Lower leg skin (tissue), 4 donors: ENCODE measurements at places on chromosomes 16 and 17. TPM values are rescaled to one million over a fixed set of nuclear protein-coding genes. Genes with fewer than 3 reads are reported as not detected.

Gene NPIPB13
- total RNA-seq: 1.5 TPM

DNA sequence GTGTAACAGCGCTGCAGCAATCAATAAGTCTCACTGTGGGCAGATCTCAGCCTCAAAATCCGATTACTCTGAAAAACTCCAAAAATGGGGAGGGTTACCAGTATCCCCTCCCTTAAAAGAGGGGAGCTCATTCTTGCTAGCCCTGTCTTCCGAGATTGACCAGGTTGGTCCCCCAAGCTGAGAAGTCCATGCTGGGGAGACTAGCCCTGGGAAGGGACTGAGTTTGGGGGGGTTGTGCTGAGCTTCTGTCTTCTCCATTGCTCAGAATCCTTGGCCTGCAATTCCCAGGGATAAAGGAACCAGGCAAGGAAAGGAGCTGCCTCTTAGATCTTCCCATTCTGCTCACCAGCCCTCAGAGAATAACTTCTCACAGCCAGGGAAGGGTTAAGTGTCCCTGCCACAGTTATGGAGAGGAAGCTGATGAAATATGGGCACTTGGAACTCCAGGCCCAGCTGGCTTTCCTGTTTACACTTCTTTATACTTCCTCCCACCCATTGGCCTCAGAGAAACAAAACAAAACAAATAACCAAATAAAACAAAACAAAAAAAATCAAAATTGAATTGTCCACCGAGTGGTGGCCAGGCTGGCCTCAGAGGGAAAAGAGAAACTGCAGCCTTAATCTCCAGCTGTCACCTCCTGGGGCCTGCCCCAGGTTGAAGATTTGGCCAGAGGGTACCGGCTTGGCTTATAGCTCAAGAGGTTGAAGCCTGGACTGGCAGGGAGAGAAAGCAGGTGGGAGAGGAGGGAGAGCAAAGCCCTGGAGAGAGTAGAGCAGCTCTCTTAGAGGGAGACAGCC is 2.6 kb downstream of the HOXB3 start:
- DNase-seq: no peak

DNA sequence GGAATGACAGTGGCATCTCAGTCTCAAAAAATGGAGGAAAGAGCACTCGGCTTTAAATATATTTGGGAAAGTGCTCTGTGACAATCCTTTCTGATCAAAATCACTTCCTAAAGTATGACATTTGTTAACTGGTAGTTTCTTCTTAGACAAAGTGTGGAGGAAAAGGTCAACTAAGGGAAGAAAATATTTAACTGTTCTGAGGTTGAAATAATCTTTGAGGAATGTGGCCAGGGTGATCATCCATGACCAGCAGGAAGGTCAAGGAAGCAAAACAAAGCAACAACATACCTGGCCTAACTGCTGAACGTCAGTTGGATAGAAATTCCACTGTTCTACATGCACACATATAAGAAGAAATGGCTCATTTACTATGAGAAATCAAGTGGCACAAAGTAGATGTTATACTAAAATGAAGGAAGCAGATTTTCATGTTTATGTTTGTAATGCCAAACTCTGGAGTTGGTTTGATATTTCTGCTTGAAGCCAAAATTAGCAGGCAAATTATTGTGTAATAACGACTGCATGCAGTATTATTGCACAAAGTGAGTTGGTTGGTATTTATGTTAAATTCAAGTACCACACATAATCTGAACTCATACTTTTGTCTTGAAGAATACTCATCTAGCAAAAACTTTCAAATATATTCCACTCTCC is 87.3 kb upstream of the CORO6 start:
- DNase-seq: no peak

DNA sequence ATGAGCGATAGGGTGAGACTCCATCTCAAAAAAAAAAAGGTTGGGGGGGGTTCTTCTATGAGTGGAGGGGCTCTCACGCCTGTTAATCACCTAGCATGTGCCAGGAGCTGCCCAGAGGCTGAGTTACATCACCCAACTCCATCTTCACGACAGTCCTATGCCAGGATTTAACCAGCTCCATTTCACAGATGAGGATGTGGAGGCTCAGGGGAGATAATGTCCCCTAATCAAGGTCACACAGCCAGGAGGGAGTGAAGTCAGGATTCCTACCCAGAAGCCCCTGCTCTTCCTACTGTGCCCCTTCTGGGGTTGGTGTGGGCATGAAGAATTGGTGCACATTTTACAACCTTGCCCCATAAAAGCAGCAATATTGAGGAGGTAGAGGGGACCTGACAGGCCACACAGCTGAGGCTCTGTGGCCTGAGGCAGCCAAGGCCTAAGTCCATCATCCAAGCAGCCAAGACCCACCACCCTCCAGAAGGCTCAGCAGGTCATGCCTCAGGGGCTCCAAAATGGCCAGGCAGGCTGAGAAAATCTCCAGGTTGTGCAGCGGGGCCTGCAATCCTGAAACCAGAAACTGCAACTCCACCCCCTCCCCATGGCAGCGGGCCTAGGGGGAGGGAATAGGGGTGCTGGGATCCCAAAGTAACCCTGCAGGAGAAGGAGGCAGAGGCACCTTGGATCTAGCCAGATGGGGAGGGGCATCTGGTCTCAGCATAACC is 6.9 kb downstream of the PPY start:
- no peak for DNase-seq

DNA sequence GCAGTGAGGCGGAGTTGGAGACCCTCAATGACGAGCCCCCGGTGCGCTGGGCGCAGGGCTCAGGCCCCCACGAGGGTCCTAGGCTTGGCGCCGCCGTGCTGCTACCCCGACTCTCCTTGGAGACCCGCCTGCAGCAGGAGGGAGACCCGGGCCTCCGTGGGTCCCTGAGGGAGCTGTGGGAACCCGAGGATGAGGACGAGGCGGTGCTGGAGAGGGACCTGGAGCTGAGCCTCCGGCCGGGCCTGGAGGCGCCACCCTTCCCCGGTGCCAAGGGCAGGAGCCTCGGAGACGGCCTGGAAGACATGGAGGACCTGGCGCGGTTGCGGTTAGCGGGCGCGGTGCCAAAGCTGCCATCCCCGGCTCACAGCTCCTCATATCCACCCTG is 2.3 kb downstream of the MYO15B start:
- no peak for DNase-seq

GRCh38 chr17:29294580-29294900 is 592 bp upstream of the NUFIP2 start:
- no peak for DNase-seq

DNA sequence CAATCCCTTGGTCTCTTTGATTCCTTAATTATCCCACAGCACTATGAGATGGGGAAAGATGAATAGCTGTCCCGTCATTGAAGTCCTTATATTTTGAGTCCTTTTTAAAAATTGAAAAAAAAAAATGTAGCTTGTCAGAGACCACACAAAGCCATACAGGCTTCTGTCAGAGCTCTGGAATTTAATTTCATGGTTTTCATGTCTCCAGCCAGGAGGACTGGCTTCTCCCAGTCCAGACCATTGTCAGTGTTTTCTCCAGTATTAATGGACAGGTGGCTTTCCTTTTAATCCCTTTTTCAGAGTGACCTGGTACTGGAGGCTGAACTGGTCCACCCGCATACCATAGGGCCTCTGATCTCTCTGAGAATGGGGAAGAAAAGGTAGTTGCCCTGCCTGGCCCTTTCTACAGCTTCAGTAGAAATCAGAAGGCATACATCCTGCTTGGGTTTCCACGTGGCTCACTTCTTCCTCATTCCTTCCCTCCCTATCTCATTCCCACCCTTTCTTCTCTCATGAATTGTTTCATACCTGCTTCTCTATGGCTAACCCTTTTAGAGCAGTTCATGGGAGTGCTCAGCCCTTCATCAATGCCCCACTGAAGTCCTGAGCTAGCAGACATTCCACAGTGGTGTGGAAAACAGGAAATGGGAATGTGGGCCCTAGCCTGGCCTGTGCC is 29.1 kb downstream of the TRIM16 start:
- DNase-seq: no peak

- DNase-seq: no peak
These were observed 2.3 kb upstream of the RSKR start for GRCh38 chr17:28616281-28616680.

- DNase-seq: no peak
These were observed 9.6 kb upstream of the ZFHX3 start for GRCh38 chr16:73057291-73058210.

GRCh38 chr16:86515777-86516622 is 5.7 kb downstream of the FOXF1 start:
- no peak for DNase-seq
